ENCODE measurements at places on chromosomes 4 and X.

DNA sequence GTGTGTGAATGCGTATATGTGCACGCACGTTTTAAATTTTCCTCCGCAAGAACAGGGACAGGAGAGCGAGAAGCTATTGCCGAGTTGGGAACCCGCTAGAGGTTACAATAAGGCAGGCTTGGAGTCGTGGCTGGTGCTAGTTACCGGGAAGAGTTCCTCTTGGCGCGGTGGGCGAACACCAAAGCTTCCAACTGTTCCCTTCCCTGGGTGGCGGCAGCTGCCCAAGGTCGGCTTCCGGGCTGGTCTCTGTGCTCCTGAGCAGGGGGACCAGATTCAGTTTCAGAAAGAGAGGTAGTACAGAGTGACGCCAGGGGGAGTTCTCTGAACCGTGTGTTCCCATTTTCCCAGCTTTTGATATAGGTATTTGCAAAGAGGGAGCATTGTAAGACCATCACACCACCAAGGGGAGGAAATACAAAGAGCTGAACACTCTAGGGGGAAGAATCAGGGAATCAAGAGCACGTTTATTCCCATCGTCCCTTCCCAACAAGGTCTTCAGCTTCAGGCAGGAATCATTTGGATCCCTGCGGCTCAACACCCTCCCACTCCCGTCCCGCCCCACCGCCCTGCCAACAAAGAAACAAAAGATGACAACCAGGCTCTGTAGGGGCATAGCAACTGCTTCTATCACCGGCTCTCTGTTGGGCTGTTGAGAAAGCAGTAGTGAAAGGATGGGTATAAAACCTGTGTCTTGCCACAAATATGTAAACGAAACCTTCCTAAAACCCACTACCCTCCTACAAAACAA is 113.6 kb upstream of the TEX13C start:
- no peak for DNase-seq

DNA sequence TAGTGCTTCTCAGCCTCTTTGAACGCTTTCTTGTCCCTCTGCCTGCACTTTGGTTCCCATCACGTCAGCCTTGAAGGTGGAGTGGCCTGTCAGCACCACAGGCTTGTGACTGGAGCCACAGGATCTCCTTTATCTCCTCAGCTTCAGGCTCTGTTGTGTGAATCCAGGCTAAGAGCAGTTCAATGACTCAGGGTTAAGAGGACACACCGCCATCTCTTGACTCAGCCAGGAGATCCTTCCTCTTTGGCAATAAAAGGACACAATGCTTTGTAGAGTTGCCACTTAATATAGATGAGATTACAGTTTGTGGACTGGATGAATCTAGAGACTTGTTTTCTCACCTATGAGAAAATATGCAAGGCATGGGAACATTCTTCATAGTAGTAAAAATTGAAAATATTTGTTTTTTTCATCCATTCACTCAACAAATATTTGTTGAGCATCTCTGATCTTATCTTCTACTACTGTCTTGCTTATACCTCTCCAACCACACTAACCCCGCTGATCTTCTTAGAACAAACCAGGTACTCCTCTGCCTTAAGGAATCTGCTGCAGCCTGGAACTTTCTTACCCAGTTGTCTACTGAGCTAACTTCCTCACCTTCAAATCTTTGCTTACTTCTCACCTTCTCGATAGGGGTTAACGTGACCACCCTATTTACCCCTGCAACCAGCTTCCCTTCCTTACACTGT is 62.3 kb downstream of the UCHL1 start:
- DNase-seq = no peak

DNA sequence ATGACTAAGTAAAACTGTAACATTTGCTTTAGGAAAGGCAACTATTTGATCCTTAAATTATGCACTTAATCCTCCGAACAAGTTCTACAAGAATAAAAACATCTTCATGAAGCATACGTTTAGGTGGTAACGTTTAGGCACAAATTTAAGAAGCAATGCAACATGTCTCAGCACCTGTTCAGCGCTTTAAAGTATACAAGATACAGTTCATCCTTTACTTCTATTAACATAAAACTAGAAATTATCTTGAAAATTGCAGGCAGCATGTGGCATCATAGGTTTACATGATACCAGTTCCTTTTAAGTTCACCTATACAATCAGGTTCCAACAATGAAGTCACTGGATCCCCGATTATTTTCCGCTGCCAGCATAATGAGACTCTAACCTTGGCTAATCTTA is 1.5 kb downstream of the PLA2G12A start:
- no peak for DNase-seq

GRCh38 chrX:134688031-134688823 is 30.0 kb upstream of the PLAC1 start:
- no peak for DNase-seq

DNA sequence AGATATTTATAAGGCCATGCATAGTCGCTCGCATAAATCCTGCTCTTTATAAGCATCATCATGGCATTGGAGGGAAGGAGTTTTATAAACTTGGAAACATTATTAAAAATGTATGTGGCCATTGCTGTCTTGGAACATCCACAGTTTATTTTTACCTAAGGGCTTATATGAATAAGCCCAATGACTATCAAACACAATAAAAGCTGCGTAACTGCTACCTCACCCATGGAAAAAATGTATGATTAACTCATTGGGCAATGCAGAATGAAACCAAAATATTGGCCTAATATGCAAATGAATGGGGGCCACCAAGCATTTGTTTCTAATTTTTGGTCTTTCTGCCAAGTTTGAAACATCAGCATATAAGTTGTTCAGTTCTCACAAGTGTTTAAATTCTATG is 19.1 kb downstream of the GEMIN8 start:
- DNase-seq = no peak

DNA sequence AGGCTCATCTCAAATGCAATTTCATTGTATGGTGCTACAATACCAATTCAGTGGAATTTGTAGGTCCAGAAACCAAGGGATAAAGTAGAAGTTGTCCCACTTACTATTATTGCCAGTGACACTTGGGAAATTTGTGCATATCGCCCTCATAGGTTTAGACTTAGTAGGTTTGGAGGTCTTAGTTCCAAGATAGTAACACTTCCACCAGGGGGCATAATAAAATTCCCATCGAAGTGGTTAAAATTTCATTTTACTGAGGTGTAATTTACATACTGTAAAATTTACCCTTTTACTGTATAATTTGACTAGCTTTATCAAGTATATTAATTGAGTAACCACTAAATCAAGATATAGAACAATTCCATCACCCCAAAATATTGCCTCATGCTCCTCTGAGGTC is 174.6 kb downstream of the INPP4B start:
- DNase-seq = no peak

GRCh38 chr4:92847026-92847425 is 543.3 kb downstream of the GRID2 start:
- no peak for DNase-seq

GRCh38 chrX:23673108-23673507 is 5.8 kb downstream of the PRDX4 start:
- no peak for DNase-seq

- DNase-seq = no peak
These were observed 8.3 kb downstream of the L1CAM start for GRCh38 chrX:153877571-153878261.

All from activated T-cell treated with anti-CD3 and anti-CD28 coated beads for 48 hours (primary cell).